ENCODE measurements at places on chromosomes 2 and 18.

- no peak for DNase-seq
Observed at GRCh38 chr2:16791496-16791895, 125.9 kb upstream of the CYRIA start.

DNA sequence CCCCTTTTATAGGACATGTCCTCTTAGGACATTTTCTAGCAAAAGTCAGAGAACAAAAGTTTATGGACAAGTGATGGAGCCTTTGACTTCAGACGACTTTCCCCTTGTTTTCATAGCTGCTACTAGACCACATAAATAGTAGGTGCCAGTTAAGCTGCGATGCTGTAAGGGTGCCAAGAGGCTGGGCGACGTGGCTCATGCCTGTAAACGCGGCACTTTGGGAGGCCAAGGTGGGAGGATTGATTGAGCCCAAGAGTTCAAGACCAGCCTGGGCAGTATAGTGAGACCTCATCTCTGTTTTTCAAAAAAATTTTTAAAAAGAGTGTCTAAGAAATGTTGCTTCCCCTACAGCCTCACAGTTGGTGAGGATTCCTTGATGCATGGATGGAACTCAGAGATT, 2.2 kb upstream of the PLB1 start:
- DNase-seq: no peak

DNA sequence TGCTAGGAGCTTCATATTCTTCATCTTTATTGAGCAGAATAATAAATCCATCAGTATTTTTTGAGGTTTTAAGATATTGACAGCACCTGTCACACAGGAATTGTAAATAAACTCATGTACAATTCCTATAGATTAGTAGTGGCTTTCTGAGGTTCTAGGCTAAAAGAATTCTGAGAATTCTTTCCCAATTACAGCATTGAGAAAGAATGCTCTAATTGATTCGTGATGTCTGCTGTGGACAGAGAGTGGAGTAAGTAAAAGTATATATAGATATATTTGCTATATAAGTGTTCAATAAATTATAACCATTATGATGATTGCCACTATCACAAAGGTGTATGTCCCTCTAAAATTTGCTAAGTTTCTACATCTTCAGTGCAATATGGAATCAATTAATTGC, 186.5 kb upstream of the NRP2 start:
- DNase-seq: no peak

GRCh38 chr2:114192362-114192761, 250.1 kb upstream of the DPP10 start:
- DNase-seq: no peak

DNA sequence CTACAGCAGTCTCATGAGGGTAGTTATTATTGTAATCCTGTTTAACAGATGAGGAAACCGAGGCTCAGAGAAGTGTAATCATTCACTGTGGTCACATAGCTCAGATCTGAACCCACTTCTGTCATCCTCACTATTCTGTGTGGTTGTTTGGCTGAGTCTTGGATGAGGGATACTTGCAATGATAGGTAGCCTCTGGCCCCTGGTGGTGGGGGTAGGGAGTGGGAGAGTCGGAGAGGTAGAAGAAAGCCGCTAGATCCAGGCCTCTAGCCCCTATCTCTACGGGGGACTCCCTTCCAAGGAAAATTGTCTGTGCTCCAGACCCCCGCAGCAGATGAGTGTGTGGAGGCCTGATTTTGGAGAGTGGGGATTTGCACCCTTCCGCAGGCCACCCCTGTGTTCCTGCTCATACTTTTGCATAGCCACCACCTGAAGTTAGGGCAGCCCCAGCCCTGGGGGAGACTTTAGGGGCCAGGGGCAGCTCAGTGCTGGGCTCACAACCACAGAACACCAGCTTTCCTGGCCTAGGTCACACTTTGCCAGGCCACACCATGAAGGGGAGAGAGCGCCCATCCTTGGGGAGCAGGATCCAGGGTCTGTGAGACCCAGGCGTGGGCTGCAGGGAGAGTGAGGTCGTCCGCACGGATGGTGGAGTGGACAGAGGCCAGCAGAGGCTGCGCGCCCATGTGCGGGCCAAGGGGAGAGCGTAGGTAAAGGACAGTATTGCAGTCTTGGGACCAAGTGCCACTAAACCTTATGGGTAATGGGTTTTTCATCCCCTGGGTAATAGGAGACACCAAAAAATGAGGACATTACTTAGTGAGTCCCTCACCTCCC, 148.2 kb downstream of the GLI2 start:
- DNase-seq: no peak

DNA sequence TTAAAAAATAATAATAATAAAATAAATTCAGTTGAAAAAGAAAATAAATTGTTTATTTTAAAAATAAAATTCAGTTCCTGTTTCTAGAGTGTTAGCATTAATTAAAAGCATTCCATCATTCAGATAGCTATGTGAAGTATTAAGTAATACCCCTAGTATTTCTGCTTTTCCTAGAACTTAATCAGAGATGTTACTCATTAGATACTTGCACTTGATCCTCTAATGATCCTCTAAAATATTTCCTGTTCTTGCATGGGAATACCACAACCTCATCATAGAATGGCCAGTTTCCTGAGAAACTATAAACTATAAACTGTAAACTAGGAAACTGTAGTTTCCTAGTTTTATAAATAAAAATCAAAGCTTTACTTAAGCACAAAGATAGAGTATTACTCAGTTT, 11.1 kb upstream of the CNNM3 start:
- DNase-seq: no peak

GRCh38 chr18:46706968-46707367, 49.9 kb downstream of the ST8SIA5 start:
- no peak for DNase-seq

Measured in activated naive CD4-positive, alpha-beta T cell (primary cell).